ENCODE measurements at places on chromosomes 11 and 22.

GRCh38 chr11:129252621-129253020 is 60.5 kb upstream of the ARHGAP32 start:
- no peak for DNase-seq

GRCh38 chr11:93319224-93319839 is 11.2 kb upstream of the DEUP1 start:
- no peak for DNase-seq

DNA sequence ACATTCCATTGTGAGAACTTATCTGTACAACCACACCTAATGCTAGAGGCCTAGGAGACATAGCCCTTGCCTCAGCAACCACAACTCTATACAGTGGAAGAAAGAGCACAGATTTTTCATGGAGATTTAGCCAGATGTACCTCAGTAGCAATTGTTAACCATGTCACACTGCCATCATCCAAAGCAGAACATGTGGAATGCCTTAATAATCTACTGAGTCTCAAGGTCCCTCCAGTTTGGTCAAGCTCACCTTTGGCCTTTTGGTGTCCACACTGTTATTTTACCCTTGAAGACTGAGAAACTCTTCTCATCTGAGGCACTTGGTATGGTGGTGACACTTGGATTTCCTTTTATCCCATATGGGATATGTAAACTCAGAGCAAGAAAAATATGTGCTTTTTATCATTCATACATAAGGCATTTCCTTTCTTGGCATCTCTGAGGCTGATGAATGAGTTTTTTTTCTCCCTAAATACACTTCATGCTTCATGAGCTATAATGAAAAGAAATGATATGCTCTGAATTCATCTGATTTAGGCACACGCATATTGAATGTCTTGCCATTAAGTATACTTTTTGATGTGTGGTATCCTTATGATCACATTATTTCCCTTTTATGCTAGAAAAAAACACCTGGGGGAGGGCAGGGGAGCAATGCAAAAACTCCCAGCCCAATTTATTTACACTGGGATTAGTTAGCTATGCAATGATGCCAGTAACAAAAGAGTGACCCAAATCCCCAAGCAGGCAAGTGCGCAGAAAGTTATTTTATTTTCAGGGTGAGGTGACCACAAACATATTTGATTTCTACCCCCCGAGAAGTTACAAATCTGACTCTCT is 63.3 kb upstream of the ME3 start:
- DNase-seq, result no peak

- DNase-seq, result no peak
Measured at GRCh38 chr11:11382858-11383532, 29.9 kb upstream of the CSNK2A3 start.

- no peak for DNase-seq
Measured at GRCh38 chr22:41928593-41929417, 2.2 kb upstream of the TNFRSF13C start.

DNA sequence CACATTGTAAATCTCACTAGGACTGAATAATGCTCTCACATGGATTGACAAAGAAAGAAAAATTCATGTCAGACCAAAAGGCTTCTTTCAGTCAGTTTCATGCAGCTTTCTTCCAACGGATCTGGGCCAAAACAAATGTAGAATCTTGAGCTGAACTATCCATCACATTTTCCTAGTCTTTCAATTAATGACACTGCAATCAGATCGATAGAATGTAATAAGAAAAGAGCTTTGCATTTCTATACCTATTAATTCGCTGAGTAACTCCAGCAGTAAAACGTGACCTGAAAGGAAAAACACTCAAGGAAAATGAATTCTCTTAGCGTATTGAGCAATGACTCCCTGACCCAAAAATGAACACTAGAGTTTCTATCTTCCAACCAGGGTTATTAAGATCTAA is 194.8 kb upstream of the BLID start:
- no peak for DNase-seq

- DNase-seq, result no peak
Measured at GRCh38 chr11:83116015-83116641, 40.8 kb upstream of the PCF11 start.

DNA sequence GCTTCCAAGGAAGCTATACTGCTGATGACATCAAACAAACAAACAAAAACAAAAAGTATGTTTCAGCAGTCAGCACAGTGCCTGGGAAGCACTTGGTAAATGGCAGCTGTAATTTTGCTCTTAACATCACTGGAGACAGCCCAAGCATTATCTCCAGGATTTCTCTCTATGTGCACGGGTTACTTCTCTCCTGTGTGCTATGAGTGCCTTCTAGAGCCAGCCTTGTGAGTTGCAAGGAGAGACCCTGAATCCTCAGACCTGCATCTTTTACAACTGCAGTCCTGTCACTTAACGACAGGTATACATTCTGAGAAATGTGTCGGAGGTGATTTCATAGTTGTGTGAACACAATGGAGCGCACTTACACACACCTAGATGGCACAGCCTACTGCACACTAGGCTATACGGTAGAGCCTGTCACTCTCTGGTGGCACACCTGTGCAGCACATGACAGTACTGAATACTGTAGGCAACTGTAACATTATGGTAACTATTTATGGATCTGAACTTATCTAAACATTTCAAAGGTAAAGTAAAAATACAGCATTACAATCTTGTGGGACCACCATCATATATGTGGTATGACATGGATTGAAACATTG is 662.5 kb upstream of the B3GAT1 start:
- DNase-seq, result no peak

DNA sequence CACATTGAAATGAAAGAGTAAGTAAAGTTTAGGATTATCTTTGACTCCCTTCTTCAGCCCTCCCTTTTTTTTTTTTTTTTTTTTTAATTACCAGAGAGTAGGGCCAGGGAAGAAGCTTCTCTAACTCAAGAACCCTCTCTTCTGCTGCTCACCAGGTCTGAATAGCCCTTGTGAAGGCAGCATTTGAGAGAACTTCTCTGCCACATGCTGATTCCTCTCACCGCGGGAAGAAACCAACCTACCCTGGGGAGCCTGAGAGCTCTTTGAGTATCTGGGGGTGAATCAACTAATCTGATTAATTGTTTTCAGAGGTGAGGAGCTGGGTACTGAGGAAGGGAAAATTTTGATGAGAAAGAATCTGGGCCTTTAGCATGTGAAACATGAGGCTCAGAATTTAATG is 434.5 kb upstream of the CCDC90B start:
- no peak for DNase-seq

GRCh38 chr11:68214173-68215086 is 1.3 kb upstream of the KMT5B start:
- DNase-seq, result no peak

DNA sequence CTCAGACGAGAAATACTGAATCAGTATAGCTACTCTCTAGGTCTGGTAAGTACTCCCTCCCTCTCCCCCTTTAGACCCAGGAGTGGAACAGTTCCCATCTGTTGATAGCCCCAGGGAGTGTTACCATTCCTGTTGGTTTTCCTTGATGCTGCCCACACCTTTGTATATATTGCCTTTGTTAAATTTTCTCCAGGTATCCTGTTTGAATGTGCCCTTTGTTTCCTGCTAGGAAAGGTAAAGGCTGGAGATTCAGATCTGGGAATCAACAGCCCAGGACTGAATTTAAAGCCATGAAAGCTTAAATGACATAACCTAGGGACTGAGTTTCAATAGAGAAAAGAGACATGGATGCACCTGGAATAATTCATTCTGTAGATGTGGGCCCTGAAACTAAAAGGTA is 68.3 kb downstream of the CCDC83 start:
- no peak for DNase-seq

DNA sequence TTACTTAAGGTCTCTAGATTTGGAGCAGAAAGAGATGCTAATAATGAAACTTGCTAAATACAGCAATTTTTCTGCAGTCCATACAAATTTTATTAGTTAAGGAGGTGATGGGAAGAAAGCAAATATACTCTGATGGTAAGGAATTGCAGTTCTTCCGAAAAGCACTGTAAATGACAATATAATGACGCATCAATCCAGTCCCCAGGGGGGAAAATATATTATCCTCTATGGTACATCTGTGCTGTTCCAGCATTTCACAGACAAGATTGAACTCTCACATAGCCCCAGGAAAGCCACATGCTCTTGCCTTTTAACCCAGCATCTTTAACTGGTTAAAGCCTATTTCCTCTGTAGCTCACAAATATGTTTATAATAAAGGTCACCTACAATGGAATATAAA is 416.6 kb upstream of the CCDC90B start:
- no peak for DNase-seq

DNA sequence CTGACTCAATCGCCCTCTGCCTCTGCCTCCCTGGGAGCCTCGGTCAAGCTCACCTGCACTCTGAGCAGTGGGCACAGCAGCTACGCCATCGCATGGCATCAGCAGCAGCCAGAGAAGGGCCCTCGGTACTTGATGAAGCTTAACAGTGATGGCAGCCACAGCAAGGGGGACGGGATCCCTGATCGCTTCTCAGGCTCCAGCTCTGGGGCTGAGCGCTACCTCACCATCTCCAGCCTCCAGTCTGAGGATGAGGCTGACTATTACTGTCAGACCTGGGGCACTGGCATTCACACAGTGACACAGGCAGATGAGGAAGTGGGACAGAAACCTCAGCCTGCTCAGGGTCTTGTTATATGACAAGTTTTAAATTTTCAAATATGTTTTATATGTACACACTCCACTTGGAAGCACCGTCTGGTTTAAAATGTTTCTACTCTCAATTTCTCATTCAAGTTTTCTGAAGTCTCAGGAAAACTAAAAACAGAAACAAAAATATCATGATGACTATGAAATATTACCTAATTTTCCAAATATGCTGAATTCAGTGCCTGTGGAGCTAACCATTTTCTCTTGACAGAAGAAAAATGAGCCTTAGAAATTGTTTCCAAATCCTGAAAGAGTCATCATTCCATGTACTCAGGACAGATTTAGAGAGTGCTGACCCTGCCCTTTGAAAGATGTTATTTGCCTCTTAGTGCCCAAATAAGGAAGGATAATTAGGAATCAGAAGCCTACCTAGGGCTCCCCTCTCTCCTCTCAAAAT is 48.8 kb upstream of the TOP3B start:
- no peak for DNase-seq

DNA sequence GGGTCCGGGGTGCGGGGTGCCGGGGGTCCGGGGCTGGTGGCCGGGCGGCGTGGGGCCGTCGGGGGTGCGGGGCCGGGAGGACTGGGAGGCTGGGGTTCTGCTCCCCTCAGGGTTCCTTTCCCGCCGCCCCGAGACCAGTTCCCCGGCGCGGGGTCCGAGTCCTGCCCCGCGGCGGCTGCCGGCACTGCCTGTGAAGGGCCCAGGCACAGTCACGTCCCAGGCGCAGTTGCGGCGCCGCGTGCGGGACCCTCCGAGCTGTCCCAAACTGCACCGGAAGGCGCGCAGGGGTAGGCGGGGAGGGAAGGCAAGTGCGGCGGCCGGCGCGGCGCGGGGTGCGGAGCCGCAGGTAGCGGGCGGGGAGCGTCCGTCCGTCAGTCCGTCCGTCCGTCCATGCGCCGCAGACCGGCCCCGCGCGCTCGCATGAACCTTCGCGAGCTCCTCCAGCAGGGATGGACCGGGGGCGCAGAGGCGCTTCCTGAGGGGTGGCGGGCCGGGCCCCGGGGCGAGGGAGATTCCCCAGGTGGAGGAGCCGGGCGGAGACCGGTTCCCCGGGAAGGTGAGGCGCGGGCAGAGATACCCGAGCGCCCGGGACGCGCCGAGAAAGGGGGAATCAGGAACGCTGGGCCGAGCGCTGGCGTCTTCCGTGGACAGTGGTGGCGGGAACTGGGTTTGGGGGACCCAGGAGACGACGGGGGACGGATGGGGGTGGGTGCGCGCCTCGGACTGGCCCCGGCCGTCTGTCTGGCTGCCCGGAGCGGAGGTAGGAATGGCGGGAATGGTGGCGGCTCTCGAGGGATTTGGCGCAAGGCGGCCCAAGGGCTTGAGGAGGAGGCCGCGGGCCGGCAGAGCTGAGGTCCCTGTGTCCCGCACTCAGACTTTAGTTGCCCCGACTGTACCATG is 3.1 kb upstream of the ADORA2A start:
- no peak for DNase-seq

GRCh38 chr22:39959640-39960447 is at the start of gene TMA7B:
Gene TMA7B (plus strand): TSS chr22:39960397. CDS start chr22:39964375, 3,978 bp downstream.
- no peak for DNase-seq

DNA sequence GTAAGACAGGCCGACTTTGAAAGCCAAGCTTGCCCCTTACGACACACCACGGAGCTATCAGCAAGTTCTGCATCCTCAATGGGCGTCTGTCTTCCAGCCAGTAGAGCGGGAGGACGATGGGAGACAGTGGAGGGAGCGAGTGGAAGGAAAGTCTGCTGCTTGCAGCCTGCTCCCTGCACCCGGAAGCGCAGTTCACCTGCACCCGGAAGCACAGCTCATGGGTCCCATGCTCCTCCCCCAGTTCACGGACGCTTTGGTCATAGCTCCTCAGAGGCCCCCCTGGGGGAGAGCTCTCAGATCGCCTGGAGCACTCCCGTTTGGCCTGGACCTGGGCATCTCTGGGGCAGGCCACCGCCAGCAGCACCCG is 51.3 kb downstream of the FBLN1 start:
- no peak for DNase-seq

GRCh38 chr11:61406991-61407728 is 14.8 kb downstream of the TMEM216 start:
- no peak for DNase-seq

DNA sequence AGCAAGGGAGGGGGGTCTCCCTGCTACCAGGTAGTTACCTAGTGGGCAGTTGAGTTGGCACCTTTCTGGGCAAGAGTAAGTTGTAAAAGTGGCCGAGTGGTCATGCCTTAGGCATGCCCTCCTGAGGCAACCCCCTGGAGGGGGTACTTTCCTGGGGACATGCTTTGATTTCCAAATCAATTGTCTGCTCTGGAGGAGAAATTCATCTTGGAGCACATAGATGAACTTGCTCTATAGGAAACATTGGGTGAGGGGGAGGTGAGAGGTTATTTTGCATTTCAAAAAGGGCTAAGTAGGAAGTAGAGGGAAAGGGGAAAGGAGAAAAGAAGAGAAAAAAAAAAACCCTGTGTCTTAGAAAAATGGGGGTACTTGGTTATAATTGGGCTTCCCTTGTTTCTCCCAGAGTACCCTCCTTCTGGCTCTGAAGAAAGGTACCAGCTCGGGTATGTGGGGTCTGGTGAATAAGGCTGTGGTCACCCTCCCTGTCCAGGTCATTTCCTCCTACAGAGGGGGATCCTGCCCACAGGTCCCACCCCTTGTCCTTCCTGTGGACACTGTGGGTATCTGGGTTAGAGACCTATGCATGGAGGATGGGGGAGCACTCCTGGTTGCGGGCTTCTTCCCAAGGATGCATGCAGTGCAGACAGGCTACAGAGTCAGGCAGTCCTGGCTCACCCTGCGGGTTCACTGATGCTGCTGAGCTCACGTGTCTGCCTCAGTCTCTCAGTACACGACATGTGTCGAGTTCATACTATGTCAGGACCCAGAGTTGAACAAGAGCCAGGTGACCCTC is 193.5 kb downstream of the MYO18B start:
- no peak for DNase-seq

- no peak for DNase-seq
Measured at GRCh38 chr11:131465746-131466145, 95.3 kb downstream of the NTM start.

- no peak for DNase-seq
Measured at GRCh38 chr22:41521126-41521525, 23.1 kb downstream of the POLR3H start.

DNA sequence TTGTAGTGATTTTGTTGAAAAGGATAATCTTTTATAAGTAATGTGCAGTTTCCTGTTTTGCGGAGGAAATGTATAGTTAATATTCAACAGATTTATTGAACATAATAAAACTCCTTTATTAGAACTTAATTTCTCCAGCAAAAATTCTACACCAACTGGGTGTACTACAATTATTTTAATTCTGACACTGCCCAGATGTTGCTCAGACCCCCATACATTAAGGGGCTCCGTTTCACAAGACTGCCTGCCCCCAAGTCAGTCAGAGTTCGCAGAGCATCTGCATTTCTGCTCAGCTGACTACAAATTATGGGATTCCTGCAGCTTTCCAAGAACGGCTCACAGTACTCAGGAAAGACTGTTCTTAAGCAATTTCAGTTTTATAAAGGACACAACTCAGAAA is 6.2 kb downstream of the CEP57 start:
- no peak for DNase-seq

Data from stimulated activated CD8-positive, alpha-beta memory T cell treated with anti-CD3 and anti-CD28 coated beads, Interleukin-15, amount 100 ng/mL, for 1 hour (primary cell).